ENCODE measurements at places on chromosomes 5 and 9.
A peak's percentile ranks its signal among the peaks of the same experiment; 100 is the strongest.

- peak; percentile 43 for DNase-seq
Measured at GRCh38 chr9:4530375-4530774, 40.1 kb downstream of the SLC1A1 start.

DNA sequence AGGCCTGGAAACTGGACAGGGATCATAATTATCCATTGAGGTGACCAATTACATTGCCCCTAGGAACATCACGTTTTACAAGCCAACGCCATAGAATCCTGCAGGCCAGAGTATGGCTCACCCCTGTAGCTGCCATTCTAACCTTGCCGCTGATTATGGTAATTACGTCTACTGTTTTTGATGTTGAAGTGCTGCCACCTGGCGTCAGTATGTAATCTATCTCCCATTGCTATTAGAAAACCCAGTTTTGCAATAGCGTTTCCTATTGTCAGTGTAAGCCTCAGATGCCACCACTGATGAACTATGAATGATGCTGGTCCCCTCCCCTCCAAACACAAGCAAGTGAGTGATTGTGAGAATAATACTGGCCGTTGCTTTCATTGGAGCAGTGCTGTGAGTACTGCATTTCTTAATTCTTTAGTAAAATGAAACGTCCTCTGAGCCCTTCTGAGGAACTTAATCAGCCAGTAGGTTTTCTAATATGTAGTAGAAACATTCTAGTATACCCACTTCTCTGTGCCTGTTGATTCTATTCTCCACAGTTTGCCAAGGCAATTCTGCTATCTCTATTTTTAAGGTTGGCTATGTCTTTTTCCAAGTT lies 100.5 kb upstream of the NMUR2 start:
- peak; percentile 47 for DNase-seq

- DNase-seq, result no peak
Measured at GRCh38 chr9:86580688-86581087, 226.5 kb upstream of the TUT7 start.

GRCh38 chr5:160198841-160199409 lies 30.4 kb upstream of the FABP6 start:
- DNase-seq, result no peak

DNA sequence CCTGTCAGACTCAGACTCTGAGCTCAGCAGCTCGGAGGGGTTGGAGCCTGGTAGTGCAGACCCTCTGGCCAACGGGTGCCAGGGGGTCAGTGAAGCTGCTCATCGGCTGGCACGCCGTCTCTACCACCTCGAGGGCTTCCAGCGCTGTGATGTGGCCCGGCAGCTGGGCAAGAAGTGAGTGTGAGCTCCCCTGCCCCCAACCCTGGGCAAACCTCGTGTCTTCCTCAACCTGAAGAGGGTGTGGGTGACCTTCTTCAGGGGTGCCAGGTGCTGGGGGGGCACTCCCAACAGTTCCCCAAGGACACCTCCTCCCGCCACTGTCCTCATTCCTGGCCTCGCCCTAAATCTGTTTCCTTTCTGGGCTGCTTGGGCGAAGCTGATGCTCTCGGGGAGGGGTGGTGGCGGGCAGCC lies 18.6 kb downstream of the PSD2 start:
- no peak for DNase-seq

GRCh38 chr5:54159153-54159892 lies 151.1 kb downstream of the ARL15 start:
- no peak for DNase-seq

- DNase-seq, result peak; percentile 80
Measured at GRCh38 chr9:37408933-37409710, 13.4 kb upstream of the GRHPR start.

GRCh38 chr9:125739436-125739835 lies 7.7 kb upstream of the PBX3 start:
- DNase-seq, result no peak

GRCh38 chr5:177083357-177083756 lies 3.4 kb upstream of the FGFR4 start:
- DNase-seq, result no peak

GRCh38 chr5:40484495-40484894 lies 195.2 kb upstream of the PTGER4 start:
- no peak for DNase-seq

GRCh38 chr5:119484884-119485283 lies 32.6 kb downstream of the HSD17B4 start:
- no peak for DNase-seq

- no peak for DNase-seq
Measured at GRCh38 chr9:13447843-13448422, 168.4 kb upstream of the MPDZ start.

DNA sequence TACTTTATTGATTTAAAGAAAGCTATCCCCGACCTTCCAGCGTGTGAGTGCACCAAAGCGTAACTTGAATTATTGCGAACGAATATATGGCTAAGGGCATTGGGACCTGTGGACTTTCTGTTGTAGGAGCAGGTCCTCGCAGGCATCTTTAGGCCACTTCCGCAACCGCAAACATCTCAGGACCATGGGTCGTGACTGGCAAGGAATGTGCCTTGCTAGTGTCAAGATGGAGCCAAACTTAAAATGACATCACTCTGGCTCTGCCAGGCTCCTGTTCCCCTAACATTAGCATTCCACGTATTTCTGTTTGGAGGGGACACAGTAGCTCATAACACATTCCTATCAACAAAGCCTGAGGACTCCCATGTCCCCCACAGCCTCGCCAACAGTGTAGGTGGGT lies 44.1 kb upstream of the OLFM1 start:
- no peak for DNase-seq

DNA sequence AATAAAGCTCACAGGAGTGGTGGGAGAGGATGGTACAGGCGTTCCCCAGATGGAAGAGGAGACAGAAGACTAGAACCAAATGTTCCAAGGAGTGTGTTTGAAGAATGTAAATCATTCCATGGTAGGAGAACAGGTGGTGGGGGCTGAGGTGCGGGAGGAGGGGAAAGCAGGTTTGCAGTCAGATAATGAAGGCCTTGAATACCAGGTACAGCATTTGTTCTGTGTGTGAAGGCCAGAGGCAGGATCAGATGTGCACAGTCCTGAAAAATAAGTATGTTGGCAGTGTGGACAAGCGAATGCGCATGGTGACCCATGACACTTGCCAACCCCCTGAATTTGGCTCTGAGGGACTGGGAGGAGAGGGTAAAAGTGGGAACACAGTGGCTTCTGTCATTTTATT lies 59.9 kb upstream of the ALDH1B1 start:
- DNase-seq, result no peak

DNA sequence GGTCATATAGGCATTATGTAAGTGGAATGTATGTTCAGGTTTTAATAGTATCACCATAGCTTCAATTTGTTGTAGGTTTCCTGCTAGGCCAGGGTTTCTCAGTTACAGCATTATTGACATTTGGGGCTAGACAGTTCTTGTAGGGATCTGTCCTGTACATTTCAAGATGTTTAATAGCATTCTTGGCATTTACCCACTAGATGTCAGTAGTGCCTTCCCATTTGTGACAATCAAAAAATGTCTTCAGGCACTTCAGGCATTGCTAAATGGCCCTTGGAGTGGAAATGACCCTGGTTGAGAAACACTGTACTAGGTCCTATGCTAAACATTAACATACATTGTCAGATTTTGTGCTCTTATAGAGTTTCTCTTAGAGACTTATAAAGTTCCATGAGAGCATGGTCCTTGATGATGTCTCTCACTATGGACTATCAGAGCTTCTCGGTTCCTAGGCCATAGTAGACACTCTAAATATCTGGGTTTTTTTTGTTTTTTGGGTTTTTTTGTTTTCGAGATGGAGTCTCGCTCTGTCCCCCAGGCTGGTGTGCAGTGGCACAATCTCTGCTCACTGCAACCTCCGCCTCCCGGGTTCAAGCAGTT lies 1.4 kb downstream of the KIF20A start:
- DNase-seq, result peak; percentile 61

GRCh38 chr5:150261231-150261630 lies 28.3 kb downstream of the CAMK2A start:
- no peak for DNase-seq

DNA sequence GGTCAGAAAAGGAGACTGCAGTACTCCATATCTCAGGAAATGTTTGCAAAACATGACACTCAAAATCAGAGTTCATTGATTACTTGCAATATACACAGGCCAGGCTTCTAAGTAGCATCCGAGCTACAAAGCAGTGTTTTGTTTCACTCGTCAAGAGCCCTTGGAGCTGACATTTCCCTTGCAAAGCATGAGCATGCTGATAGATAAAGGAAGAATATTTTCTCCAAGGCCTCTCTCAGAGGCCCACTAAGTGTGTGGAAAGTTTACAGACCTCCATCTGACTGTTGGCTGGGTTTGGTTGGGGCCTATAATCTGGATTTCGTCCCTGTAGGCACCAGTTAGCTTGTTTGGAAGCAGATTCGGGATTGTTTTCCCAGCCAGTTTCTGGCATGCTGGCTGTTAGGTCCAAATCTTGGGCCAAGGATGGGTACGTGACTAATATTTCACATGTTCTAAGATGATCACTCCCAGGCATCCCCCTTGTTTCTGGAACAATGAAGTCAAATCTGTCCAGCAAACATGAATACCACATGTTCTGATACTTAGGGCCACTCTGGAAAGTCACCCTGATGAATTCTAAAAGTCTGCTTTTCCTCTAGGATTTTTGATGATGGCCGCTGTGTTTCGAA lies 161.3 kb downstream of the RFK start:
- DNase-seq, result no peak

- no peak for DNase-seq
Measured at GRCh38 chr9:108845947-108846346, 9.8 kb downstream of the ACTL7B start.

DNA sequence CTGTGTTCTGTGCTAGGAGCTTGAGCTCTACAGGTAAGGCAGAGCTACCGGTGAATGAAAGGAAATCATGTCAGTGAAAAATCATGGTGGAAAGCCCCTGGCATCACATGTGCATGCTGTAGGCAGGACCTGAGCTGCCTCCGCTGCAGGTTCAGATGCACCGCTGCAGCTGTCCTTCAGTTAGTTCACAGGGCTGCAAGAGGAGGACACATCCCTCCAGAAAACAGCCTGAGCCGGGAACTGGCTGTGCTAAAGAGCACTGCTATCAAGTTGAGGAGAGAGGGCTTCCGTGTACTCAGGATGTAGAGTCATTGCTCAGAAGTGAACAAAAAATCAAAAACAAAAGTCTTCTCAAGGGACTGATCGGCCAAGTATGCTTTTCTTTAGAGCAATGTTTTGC lies 138.6 kb downstream of the ERCC6L2 start:
- DNase-seq, result peak; percentile 72

- DNase-seq, result no peak
Measured at GRCh38 chr5:101346447-101346846, 443.4 kb upstream of the ST8SIA4 start.

GRCh38 chr5:125422342-125422741 lies 675.9 kb upstream of the ZNF608 start:
- DNase-seq, result no peak

GRCh38 chr5:172143875-172144274 lies 44.1 kb downstream of the STK10 start:
- DNase-seq, result no peak

All from CD4-positive, alpha-beta T cell treated with Interleukin-4 for 1 hour (primary cell).